ENCODE measurements at places on chromosomes 4 and X.

DNA sequence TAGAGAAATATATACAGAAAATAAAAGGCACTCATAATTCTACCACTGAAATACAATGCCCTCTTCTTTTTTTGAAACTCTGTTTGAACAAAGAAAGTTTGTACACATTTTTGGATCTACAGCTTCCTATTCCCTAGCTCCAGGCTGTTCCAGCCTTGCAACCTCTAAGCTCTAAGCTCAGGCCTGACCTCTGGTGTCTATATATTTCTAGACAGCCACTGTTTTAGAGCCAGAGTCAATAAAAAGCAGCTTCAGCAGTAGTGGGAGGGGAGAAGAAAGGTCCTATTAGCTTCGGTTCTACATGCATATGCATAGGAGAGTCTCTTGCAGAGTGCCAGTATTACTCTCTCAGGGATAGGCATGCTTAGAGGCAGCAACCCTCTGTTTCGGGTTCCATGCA, 39.7 kb downstream of the CLDN2 start:
- DNase-seq: no peak

- no peak for DNase-seq
These were observed 5.9 kb upstream of the FAM184B start for GRCh38 chr4:17787315-17787714.

GRCh38 chr4:7390336-7390735, 44.4 kb downstream of the PSAPL1 start:
- DNase-seq: no peak

- no peak for DNase-seq
These were observed 380.1 kb downstream of the GASK1B start for GRCh38 chr4:157792716-157793115.

DNA sequence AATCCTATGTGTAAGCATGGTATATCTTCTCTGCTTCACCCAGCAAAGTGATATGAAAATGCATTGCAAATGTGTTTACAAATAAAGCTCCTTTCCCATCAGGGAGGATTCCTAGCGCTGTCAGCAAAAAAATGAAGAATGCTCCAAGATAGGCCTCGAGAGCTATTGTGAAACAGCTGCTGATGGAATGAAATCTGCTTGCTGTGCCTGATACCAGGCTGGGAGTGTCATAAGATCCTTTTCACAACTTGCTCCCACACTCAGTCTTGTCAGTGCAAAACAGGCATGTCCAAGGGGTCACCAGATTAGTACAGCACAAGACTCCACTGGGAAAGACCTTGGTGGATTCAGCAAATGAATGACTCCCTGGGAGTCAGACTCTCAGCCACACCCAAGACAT, 34.1 kb downstream of the HNRNPH2 start:
- no peak for DNase-seq

DNA sequence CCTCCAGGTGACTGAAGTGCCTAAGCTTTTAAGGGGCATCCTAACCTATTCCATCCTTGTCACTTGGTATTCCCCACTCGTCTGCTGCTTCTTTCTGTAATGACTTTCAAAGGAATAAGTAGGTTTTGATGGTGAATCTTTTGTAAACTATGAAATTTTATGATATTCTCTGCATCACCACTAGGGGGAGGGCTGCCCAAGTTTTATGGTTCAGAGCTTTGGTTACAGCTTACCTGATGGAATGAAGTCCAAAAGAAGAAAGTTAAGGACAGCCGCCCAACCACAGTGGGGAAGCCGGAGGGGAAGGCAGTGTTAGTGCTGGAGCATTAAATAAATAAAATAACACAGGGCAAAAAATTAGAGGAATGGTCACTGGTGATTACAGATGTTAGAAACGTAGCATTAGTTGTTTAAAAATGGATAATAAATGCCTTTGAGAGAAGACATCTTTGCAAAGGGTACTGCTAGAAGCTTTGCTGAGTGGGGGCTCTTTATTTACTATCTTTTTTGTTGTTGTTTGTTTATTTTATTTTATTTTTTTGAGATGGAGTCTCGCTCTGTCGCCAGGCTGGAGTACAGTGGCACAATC, 204.9 kb downstream of the GBA3 start:
- no peak for DNase-seq

DNA sequence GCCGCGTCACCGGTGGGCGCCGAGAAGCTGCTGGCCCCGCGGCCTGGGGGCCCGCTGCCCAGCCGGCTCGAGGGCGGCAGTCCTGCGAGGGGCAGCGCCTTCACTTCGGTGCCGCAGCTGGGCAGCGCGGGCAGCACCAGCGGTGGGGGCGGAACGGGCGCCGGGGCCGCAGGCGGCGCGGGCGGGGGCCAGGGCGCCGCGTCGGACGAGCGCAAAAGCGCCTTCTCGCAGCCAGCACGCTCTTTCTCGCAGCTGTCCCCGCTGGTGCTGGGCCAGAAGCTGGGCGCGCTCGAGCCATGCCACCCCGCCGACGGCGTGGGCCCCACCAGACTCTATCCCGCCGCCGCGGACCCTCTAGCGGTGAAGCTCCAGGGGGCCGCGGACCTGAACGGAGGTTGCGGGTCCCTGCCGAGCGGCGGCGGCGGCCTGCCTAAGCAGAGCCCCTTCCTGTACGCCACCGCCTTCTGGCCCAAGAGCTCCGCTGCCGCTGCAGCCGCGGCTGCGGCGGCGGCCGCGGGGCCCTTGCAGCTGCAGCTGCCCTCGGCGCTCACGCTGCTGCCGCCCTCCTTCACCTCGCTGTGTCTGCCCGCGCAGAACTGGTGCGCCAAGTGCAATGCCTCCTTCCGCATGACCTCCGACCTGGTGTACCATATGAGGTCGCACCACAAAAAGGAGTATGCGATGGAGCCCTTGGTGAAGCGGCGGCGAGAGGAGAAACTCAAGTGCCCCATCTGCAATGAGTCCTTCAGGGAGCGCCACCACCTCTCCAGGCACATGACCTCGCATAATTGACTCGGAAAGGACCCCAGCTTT, 5.6 kb downstream of the PRDM8 start:
- DNase-seq: no peak

GRCh38 chr4:6200922-6201362, 593 bp upstream of the JAKMIP1 start:
- no peak for DNase-seq

GRCh38 chr4:121189326-121190215, 25.4 kb upstream of the TNIP3 start:
- DNase-seq: no peak

DNA sequence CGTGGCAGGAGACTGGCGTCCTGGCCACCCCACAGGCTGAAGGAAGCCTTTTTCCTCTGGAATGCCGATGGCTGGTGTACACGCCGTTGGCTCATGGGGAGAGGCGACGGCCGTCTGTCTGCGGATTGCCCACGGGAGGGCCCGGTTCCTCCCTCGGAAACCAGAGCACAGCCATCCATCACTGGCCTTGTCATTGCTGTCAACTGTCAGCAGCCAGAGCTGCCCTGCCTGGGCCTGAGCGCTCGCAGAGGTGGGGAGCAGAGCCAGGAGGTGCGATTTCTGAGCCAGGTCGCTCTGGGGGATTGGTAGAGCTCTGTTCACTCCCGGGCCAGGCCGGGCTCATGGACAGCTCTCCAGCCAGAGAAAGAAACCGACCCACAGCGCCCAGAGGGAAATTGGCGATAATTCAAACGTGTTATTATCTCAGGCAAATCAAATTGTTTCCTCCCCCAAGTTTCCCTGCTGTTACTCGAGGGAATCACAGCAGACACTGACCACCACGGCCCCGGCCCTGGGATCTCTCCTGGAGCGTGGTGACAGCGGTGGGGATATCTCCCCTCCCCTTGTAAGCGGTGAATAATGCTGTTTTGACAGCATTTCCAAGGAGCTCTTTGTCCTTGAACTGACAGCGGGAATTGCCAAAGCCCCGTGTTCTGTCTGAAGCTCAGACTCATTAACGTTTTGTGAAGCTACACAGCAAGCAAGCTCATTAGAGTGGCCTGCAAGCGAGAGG, 220.9 kb upstream of the PSAPL1 start:
- DNase-seq: no peak

DNA sequence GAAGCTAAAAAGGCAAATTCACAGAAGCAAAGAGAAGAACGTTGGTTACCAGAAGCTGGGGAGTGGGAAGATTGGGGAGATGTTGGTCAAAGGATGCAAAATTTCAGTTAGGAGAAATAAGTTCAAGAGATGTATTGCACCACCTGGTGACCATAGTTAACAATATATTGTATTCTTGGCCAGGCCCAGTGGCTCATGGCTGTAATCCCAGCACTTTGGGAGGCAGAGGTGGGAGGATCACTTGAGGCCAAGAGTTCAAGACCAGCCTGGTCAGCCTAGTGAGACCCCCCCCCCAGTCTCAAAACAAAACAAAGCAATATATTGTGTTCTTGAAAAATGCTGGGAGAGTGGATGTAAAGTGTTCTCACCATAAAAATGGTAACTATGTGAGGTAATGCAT, 67.9 kb downstream of the TAB3 start:
- DNase-seq: no peak

- no peak for DNase-seq
These were observed 60.0 kb upstream of the ARHGAP24 start for GRCh38 chr4:85414972-85415371.

DNA sequence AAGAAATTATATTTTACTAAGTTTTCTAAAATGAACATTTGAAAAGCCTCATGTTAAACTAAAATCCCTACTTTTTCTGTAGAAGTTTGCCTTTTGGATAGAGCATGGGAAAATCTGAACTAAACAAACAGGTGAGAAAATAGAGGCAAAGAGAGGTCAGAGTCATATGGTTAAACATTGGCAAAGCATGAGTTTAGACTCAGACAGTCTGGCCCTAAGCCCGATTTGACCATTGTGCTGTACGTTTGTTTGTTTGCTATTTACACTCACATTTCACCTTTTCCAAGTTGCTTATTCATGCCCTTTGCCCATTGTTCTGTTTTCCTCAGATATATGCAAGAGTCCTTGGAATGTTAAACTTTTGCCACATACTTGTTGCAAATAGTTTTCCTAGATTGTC, 85.4 kb downstream of the TIGD2 start:
- no peak for DNase-seq

GRCh38 chr4:143380629-143381028, 44.0 kb downstream of the GAB1 start:
- no peak for DNase-seq

- DNase-seq: no peak
These were observed 160.3 kb upstream of the MAB21L2 start for GRCh38 chr4:150421612-150422011.

- DNase-seq: no peak
These were observed 29.6 kb downstream of the TEX11 start for GRCh38 chrX:70878902-70879301.

GRCh38 chrX:12771445-12772069, 19.7 kb upstream of the PRPS2 start:
- no peak for DNase-seq

DNA sequence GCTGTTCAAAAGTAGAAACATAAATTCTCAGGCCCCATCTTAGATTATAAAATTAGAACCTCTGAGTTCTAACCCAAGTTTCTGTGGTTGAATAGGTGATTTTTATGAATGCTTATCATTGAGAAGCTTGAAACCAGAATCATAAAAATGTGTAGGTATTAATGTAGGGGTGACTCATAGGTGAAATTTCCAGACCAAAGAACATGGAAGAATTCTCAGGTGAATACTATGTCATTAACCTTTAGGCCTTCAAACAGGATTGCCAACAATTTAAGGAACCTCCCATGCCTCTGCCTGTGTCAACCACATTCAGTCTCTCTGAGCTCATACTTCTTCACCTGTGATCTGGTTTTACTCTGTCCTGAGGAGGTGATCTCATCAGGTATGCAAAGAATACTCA, 177.8 kb downstream of the NPFFR2 start:
- DNase-seq: no peak

DNA sequence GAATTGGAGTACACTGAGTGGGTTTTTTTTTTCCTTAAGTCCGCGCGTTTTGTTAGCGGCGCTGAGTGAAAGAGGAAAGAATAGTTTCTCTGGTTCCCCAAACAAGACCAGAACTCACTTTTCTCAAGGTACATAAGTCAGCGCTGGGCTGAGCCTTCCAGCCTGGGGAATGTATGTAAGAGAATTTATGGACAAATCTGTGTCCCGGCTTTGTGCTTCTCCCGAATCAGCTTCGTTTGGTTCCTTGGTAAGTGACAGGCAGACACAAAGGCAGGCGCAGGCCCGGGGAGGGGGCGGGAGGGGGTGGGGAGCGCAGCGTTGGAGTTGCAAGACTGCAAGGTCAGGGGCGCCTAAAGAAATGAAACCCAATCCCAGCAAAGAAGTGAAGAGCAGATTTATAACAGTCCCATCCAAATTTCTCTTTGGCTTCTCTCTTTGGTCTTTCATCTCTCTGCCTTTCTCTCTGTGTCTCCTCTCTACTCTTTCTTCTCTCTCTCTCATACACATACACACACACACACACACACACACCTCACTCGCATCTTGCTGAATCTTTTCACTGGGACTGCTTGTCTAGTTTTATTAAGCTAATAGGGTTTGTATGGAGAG, 981 bp downstream of the TET2 start:
- DNase-seq: no peak
